ENCODE measurements at places on chromosomes 11 and 22.

GRCh38 chr22:26888887-26889286, 231.5 kb downstream of the MIAT start:
- DNase-seq = no peak

DNA sequence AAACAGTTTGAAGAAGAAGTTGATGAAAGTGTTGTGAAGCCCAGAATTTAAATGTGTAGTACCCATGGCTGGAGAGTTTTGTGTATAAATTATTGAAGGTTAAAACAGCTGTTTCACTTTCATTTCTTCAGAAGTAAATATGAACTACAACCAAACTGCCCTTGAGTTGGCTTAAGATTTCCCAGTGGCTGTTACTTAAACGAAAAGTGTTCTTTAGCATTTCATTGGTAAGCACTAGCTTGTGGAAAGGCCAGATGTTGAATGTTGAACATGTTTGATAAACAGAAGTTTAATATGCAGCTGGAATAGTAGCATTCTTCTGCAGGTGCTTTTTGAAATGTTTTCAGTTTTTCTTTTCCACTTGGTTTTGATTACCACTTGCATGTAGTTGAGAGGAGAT, 83.2 kb upstream of the TNRC6B start:
- no peak for DNase-seq

GRCh38 chr11:93845181-93846092, 5.0 kb downstream of the VSTM5 start:
- DNase-seq = no peak

- no peak for DNase-seq
These were observed 7.0 kb downstream of the RASSF7 start for GRCh38 chr11:567629-568292.

DNA sequence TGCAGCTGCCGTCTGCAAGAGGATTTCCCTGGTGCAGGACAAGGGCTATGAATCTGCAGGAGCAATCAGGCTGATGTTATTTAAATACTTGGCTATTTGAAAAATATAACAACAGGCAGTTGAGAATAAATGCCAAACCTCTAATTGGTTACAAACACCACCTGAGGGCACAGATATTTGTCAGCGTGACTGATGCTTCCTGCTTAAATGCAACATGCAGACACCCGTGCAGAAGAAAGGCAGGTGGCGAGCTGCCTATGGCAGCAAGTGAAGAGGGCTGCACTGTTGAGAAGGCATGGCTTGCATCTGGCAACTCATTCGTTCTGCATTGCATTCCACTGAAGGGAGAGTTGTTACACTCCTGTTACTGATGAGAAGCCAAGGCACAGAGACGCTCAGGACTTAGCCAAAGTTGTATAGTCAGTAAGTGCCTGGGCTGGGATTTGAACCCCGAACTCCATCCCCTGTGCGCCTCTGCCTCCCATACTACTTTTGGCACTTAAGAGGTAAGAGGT, 350.6 kb downstream of the TENM4 start:
- no peak for DNase-seq

- DNase-seq = no peak
These were observed 21.5 kb downstream of the RANGAP1 start for GRCh38 chr22:41264408-41264941.

GRCh38 chr11:112554586-112554985, 293.9 kb upstream of the PLET1 start:
- DNase-seq = no peak

- no peak for DNase-seq
These were observed 604.1 kb upstream of the ANO5 start for GRCh38 chr11:21588754-21589153.

DNA sequence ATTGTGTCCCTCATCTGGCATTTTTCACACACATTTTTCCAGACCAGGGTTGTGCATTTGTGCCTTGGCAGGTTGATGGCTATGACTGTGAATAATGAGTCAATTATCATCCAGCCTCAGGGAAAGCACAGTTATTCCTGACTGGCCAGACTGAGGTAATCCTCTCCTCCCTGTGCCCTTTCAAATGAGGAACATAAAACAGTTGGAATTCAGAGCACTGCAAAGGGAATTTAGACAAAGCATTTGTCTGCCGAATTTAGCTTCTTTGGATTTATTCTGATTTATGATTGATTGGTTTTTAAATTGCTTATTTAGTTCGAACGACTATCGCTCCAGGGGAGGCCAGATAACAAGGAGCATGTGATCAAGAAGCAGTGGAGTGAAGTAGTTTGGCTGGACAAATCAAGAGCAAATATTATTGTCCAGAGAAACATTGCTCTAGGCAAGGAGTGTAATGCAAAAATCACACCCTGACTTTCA, 30.8 kb upstream of the RAG2 start:
- no peak for DNase-seq

DNA sequence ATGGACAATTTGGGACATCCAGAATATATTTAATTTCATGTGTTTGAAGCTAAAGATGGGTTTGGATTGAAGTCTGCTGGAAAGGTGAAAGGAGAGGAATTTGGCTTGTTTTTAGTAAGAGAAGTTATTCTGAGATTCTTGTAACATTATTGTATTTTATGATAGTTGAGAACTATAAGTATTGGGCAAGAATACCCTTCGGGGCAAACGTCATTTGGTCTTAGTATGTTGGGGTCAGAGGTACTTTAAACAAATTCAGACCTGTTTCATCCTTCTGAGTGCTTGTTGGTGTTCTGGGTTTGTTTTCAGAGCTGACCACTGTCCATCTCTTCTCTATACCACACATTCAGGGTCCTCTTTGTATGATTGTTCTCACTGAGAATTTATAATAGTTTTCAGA, 19.5 kb downstream of the PANX1 start:
- DNase-seq = no peak

DNA sequence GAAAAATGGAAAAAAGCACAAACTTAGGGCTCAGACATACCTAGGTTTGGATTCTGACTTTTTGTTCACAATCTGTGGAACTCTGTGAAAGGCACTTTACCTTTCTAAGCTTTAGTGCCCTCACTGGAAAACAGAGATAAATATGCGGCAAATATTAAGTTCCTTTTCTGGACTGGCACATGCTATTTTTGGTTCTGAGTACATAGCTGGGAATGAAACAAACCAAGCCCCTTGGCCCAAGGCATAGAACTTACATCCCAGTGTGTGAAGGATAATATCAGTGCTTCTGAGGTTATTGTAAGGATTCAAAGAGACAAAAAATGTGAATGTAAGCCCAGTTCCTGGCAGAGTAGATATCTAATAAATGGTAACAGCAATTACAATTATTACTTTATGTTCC, 227.5 kb downstream of the ADAMTS15 start:
- no peak for DNase-seq

- DNase-seq = no peak
These were observed 4.8 kb downstream of the TIMP3 start for GRCh38 chr22:32806296-32806695.

DNA sequence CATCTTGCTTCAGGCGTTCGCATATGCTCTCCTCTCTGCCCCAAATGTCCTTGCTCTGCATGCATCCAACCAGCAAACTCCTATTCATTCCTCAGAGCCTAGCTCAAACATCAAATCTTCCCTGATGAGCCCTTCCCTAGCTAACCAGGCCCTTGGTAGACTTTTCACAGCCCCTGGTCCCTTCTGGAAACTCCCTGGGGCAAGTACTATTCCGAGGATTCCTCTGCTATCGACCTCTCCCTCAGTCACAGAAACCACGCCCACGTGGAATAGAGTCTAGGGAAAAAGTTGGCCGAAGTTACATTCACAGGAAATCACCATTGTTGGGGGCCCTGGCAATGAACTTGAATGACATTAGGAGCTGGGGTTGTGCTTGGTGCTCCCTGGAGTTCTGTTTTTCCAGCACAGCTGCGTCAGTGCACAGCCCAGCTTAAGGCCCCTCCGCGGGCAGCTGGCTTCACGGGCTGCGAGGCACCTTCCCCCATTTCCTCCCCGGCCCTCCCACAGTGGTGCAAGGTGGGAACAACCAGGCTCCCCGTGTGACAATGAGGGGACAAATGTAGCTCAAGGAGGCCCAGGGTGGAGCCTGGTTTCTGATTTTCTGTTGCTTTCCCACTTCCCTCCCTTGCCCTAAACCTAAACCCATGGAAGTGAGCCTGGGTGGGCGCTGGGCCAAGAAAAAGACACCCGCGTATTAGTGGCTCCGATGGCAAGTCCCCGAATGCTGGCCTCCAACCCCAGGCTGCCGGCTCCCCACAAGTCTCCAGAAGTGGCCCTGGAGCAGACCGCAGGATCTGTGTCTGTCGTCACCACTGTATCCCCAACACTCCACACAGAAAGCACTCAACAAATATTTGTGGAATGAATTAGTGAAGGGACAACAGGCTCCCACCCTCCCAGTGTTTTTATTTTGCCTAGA, 4.3 kb upstream of the ATP5MGL start:
- DNase-seq = no peak

DNA sequence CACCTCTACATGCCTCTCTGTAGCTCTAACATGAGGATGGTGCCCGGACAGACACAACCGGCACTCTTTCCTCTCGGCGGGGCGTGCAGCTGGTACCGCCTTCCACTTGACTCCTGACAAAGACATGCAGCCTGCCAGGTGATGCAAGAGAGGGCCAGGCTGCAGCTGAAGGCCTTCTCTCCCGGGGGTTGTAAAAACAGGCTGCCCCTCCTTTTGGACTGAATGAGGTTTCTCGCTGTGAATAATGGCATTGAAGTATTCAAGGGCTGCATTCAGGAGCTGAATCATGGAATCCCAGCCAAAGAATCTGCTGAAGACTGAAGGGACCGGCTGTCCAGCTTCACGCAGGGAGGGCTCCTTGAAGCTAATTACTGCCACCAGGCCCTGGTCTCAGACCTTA, 110.9 kb downstream of the GALNT18 start:
- no peak for DNase-seq

DNA sequence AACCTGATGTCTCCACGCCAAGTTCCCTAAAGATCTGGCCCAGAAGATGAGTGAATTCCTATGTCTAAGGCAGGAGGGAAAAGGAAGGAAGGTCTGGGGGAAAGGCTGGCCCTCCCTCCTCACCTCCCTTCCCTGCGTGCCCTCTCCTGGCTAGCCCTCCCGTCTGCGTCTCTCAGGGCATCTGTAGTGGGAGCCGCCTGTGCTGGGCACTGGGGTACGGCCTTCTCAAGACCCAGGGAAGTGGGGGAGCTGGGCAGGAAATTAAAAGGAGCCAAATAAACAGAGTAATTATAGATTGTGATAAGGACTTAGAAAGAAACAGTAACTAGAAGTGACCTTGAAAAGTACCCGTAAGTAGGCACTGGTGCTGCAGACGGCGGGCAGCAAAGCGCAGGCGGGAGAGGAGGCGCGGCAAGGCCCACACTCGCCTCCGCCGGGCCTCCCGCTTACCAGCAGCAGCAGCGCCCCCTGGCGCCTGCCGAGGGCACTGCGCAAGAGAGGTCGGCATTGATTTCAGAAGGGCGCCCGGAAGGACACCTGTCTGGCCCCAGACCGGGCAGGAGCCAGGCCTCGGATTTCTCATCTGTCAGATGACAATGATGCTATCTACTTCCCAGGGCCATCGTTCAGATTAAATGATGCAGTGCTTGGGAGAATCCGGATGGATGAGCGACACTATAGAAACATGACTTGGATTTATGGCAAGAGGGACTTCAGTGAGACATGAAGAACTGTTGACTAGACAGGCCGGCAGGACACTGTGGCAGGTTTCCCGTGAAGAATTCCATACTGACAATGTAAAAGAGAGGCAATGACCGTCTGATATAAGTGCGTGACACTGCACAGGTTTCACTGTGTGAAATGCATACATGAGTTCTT, 7.3 kb downstream of the KCNJ1 start:
- DNase-seq = peak; percentile 51

Measured in activated CD4-positive, alpha-beta T cell treated with anti-CD3 and anti-CD28 coated beads for 24 hours (primary cell).